ENCODE measurements at places on chromosomes 7 and 10.
A peak's percentile ranks its signal among the peaks of the same experiment; 100 is the strongest.

DNA sequence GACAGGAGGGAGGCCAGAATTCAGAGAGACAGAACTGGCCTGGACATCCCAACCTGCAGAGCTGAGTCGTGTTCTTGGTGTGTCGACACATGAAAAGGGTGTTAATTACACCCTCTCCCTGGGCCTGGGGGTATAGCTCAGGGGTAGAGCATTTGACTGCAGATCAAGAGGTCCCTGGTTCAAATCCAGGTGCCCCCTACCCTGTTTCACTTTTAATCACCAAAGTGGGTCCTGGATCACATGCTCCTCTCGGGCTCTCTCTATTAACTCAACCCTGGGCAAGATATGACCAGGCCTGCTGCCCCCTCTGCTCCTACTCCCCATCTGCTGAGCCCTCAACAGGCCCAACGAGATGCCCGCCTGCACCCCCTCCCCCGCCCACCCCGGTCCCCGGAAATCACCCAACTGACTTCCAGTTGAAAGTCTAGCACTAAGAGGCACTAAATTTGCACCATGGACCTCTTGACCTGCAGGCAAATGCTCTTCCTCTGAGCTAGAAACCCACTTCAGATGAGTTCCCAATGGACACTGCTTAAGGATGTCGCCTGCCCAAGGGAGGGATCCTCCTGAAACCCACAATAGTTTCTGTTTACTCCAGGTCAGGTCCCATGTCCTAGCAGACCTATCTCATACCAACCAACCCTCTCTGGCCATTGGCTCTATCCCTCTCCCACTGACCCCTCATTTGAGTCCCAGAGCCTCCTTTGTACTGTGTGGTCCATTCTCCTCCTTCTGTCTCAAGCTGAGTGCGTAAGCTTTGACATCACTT lies 137.6 kb downstream of the ZNF467 start:
- DNase-seq = no peak

- peak; percentile 60 for DNase-seq
These were observed 22.6 kb upstream of the VDAC2 start for GRCh38 chr10:75187961-75188426.

DNA sequence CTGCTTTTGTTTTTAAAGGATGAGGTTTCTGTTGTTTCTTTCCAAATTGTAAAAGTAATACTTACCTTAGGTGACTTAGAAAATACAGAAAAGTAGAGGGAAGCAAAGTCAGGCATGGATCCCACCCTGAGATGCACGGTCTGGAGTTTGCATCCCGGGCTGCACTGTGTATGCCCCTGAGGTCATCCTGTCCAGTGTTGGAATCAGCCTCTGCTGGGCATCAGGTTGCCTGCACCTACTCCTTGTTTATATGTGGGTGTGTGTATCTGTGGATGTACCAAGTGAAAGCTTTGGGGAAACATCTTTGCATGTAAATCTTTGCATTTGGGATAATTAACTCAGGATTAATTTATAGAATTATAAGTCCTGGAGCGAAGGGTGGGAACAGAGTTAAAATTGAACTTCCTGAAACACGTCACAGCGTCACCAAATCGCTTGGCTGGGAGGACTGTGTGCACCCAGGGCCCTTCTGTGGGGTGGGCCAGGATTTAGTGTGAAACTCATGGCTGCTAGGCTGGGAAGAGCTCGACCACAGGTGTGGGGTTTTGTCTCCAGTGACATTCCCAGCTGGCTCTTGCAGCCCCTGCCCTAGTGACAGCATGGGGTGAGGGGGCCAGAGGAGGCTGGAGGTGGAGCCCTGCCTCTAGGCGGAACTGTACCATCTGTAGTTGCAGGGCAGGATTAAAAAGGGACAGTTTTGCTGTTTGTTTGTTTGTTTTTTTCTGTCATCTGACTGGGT lies 27.9 kb downstream of the GTF2IRD1 start:
- no peak for DNase-seq

DNA sequence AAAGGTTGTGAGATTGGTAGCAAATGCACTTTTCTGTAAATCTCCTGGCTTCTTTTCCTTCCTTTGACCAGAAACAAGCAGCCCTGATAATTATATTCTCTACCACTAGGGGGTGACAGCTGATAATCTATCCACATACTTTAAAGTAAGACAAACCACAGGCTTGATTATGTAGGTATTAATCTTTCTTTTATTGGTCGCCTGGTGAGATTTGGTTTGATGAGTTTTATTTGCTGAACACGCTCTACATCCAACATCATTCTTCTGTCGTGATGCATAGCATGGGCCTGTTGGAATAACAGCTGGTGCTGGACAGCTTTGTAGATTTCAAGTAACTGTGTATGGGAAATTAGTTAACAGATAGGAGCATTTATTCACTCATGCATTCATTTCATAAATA lies 63.5 kb downstream of the ZNF365 start:
- peak; percentile 12 for DNase-seq

- DNase-seq = no peak
These were observed 45.6 kb downstream of the LBX1 start for GRCh38 chr10:101183458-101184183.

- DNase-seq = no peak
These were observed 175.9 kb downstream of the USP6NL start for GRCh38 chr10:11435581-11435981.

DNA sequence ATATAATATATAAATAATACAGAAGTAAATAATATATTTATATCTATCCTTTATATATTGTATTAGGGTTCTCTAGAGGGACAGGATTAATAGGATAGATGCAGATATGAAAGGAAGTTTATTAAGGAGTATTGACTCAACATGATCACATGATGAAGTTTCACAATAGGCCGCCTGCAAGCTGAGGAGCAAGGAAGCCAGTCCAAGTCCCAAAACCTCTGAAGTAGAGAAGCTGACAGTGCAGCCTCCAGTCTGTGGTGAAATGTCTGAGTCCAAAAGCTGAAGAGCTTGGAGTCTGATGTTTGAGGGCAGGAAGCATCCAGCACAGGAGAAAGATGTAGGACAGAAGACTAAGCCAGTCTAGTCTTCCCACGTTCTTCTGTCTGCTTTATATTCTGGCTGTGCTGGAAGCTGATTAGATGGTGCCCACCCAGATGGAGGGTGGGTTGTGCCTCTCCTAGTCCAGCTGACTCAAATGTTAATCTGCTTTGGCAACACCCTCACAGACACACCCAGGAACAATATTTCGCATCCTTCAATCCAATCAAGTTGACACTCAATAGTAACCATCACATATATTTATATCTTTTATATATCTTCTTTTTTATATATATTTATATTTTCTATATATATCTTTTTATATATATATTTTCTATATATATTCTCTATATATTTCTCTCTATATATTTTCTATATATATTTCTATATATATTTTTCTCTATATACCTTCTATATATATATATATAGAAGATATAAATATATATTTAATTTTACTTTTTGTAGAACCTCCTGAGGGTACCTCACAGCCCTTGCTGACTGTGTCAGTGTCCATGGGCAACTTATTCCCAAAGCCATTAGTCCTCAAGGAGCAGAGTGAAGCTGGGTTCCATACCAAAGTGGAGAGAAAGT lies 24.6 kb upstream of the AKR1B10 start:
- DNase-seq = no peak

DNA sequence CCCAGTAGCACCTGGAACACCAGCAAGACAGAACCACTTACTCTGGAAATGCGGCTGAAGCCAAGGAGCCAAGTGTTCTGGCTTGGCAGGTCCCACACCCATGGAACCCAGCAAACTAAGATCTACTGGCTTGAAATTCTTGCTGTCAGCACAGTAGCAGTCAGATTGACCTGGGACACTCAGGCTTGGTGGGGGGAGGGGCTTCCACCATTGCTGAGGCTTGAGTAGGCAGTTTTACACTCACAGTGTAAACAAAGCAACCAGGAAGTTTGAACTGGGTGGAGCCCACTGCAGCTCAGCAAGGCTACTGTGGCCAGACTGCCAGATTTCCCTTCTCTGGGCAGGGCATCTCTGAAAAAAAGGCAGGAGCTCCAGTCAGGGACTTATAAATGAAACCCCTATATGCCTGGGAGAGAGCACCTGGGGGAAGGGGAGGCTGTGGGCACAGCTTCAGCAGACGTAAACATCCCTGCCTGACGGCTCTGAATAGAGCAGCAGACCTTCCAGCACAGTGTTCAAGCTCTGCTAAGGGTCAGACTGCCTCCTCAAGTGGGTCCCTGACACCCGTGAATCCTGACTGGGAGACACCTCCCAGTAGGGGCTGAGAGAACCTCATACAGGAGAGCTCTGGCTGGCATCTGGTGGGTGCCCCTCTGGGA lies 121.2 kb downstream of the MTERF1 start:
- peak; percentile 20 for DNase-seq

GRCh38 chr7:44062180-44062902 lies 3.0 kb downstream of the PGAM2 start:
- no peak for DNase-seq

DNA sequence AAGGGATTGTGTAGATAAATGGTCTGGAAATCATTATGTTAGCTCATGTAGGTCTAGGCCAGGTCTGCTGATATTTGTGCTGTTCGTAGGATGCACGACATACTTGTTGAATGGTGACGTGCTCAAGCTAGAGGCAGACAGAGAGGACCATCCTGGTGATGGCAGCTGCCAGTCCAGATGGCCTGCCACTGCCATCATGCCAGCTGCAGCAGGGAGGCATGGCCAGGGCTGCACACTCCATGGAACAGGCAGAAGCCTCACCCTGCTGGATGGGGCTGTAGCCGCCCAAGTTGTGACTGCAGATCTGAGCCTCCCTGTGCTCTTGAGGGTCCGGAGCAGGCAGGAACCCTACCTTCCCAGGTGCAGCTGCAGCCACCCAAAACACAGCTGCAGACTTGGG lies 80.3 kb downstream of the SPDYE5 start:
- DNase-seq = no peak

GRCh38 chr7:153832160-153832559 lies 220.0 kb upstream of the DPP6 start:
- DNase-seq = no peak

DNA sequence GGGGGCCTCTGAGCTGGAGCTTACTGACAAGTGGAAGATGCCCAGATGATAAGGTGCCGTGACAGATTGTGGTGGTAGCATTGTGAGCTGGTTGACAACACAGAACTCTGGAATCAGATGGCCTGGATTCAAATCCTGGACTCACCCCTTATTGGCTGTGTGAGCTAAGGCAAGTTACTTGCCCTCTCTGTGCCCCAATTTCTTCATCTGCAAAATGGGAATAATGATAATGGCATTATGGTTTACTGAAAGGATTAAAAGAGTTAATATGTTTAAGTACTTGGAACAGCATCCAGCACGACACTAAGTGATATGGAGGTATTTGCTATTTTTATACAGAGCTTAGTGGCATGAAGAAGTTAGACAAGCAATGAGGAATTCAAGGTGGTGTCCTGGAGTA lies 465.9 kb upstream of the GALNT17 start:
- no peak for DNase-seq

GRCh38 chr10:133324198-133324792 lies 12.4 kb downstream of the CALY start:
- DNase-seq = peak; percentile 16

- DNase-seq = peak; percentile 1
These were observed 159.7 kb downstream of the SGMS1 start for GRCh38 chr10:50464004-50464409.

DNA sequence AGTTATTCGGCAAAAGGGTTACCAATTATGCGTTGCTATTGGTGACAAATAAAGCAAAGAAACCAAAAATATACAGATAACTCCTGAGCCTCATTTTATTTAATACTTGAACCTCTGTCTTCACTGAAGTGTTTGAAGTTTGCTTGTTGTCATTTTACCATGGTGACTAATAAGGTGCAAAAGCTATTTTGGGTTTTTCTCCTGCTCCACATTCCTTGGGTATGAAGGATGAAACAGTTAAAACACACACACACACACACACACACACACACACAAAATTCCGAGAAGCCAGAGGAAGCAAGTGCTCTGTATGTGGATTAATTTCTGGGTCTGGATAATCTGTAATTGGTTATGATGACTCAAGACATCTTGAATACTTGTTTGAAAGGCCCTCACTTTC lies 246.5 kb downstream of the COBL start:
- DNase-seq = no peak

DNA sequence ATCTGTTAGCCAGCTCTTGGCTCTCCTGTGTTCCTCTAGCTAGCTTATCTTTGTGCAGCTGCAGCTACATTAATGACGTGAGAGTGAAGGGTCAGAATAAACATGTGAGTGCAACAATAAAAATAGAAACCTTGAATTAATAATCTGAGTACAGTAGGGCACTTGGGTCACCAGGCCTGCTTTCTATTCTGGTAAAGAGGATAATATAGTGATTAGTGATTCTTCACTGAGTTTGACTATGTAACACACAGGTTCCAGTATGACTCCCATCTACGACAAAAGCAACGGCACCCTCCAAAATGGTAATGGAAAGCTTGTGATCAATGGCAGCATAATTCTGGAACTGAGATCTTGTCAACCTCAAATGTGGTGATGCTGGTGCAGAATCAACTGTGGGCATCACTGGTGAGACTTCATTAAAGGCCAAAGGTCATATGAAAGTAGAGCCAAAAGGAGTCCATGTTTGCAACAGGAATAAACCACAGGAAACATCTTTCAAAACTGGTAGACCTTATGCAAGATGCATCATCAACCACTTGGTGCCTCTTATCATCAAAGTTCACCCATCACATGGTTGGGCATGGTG lies 77.6 kb downstream of the NRBF2 start:
- no peak for DNase-seq

DNA sequence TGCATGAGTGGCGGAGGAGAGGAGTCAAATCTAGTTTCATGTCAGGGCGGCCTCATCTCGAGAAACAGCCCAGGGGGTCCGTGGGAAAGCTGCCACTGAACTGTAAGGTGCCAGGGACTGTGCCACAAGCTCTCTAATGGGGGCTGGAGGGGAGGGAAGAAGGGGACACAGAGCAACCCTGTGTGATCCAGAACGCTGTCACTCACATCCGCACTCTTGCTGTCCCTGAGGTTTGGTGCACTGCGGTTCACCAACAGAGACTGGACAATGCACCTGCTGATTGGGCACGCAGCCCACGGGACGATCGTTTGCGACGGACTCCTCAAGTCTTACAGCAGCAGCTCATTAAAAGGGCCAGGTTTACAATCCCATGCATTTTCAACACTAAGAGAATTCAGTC lies 47.7 kb downstream of the AMZ1 start:
- DNase-seq = no peak

DNA sequence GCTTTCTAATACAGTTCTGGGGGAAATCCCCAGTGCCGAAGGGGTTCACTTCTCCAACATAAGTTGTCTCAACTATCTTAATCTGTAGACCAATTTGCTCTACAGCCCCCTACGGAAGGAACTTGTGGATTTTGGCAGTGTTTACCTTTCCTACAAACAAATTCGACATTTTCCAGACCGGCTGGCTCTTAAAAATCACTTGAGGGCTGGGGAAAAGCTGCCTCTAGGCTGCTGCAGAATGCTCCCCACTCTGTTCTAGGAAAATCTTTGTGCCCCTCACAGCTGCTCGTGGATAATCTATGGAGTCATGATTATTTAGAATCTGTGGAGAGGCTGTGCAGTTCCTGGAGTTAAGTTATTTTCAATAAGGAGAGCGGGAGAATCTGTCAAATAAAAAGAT lies 474.6 kb upstream of the FZD8 start:
- no peak for DNase-seq

GRCh38 chr7:26988836-26989374 lies 106.9 kb downstream of the HOXA1 start:
- DNase-seq = no peak
